ENCODE measurements at places on chromosomes 5 and 9.

DNA sequence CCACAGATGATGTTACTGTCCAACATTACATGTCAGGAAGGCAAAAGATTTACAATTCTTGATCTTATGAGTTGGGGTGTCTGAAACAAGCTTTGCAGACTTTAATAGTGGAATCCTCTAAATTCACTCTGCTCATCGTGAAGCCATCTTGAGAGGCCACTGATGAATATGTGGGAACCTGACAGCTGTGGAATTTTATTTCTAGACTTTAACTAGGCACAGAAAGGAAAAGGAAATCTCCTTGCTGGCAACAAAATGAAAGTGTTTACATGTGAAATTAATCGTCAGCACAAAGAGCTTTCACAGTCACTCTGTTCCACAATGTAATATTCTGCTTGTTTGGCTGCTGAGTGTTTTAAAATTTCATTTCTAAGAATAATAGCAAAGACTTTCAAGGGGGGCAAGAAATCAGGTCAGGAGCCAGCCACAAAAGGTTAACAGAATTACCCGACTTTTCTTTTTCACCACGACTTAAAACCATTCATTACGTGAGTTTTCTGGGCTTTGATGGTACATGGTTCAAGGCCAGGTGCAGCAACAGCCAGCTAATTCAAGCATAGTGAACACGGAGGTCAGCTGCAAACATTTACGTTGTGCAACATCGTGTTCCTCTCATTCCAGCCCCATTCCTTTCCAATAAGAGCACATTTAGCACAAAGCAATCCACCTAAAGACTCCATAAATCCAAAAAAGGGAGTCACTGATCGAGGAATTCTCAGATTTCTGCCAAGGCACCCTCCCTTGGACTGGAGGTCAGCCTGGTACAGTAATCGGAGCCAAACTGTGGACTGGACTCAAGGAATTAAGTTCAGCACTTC is 14.6 kb downstream of the NREP start:
- no peak for DNase-seq

DNA sequence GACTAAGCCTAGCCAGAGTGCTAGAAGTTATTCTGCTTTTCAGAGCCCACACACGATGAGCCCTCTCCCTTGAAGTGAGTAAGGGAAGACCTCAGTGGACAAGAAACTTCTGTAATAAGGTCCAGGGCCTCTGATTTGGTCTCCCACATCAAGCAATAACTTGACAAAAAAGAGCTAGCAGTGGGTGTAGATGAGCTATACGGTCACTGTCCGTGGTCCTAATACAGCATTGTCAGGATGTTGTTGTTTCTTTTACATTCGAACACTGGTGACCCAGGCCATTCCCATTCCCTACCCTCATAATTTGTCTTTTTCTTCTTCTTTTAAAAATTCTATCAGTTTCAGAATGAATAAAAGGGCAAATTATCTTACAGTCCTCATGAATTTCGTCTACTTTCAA is 5.2 kb downstream of the PCSK1 start:
- DNase-seq = no peak

GRCh38 chr5:73106335-73106734 is 14.0 kb upstream of the TMEM171 start:
- no peak for DNase-seq

- no peak for DNase-seq
These were observed 60.5 kb downstream of the PTCD2 start for GRCh38 chr5:72380492-72381274.

- no peak for DNase-seq
These were observed 3.3 kb downstream of the SLF1 start for GRCh38 chr5:94621763-94622162.

DNA sequence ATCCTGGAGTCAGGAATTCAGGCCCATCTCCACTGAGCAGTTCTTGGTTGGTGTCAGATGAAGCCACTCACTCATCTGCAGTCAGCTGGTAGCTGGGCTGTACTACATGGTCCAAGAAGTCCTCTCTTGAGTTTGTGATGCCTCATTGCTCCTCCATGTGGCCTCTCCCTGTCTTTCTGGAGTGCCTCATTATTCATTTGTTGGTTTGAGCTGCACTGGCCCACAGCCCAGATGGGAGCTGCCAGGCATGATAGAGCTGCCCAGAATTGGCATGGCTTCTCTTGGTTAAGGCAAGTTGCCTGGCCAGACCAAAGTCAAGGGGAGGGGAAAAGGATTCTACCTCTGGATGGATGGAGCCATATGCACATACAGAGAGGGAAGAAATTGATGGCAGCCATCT is 8.0 kb downstream of the PTCD2 start:
- DNase-seq = no peak

DNA sequence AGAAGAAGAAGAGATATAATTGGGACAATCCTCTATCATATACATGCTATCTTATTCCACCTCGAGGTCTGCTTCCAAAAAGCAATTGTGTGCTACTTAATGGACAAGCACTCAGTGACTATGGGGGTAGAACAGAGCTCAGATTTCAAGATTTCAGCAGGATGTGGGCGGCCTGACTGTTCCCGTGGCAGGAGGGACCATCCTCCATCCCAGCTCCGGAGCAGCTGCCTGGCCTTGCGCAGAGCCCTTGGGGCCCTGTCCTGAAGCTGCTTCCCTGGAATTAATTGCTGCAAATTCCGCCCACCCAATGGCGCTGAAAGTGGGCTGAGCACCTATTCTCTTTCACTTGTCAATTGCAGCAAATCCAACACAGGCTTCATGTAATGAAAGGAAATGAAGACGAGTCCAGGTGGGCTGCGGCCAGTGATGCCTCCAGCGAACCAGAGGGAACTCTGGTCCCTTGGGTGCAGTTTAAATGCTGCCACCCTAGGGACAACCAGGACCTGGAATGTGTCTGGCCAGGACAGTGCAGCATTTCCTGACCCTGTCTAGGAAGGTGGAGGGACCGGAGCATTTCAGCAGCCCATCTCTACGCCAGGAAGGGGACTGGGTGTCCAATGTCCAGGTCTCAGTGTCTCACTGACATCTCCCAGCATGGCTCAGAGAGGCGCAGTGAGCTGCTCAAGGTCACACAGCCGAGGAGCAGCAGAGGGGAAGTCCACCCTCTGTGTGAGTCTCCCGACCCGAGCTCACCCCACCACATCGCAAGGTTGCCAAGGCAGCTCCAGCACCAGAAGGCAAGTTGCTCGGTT is 50.5 kb upstream of the FCN1 start:
- no peak for DNase-seq

- DNase-seq = no peak
These were observed 250.6 kb upstream of the DAPK1 start for GRCh38 chr9:87247097-87247496.

DNA sequence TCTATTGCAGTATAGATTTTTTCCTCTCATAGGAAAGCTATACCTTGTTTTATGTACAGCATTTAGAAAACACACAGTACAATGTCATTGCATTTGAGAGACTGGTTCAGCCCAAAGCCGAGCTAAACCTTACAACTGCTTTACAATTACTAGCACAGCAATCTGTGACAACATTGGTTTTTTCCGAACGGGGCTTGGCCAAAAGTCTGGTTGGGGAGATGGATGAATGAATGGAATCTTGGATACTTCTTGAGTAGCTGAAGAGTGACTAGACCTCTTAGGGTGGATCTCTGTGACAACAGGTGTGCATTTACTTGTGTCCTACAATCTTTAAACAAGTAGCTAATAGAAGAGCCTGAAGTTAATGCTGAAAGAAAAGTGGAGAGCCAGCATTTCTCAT is 1.2 kb downstream of the SGCD start:
- DNase-seq = no peak

DNA sequence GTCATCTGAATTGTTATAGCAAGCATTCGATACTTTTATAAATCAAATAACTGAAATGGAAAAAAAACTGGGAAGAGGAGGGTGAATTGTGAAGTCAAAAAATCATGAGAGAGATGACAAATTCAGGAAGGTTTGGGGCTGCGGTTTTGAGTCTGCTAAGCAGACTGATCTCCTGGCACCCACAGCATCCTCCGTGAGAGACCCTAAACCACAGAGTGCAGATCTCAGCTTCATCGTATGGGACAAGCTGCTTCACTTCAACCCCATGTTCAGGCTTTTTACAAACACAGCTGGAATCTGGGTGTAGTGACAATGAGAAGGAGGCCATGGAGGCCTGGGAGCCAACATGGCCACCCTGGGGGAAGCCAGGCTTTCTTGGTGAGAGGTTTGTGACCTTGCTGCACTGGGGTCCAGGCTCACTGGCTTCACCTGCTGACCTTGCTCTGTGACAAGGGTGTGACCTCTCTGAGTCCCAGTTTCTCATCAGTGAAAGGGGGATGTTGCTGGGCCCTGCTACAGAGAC is 19.4 kb downstream of the USP20 start:
- no peak for DNase-seq

DNA sequence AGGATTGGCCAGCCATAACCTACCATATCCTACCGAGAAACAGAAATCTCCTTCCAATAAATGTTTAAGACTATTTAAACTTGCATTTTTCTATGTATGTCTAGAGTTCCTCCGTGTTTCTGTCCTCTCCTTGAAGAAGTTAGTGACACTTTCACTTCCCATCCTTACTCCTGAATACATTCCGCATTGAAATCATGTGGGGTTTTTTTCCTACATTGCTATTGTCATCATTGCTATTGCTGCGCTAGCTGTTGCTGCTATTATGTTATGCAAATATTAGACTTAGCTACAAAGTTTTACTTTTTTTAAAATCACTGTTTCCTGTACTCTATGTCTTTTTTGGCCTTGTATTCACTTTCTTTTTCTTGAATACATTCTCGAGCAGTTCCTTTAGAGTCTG is 83.3 kb upstream of the NEK6 start:
- no peak for DNase-seq

- DNase-seq = no peak
These were observed 211.3 kb downstream of the DCP2 start for GRCh38 chr5:113187906-113188305.

Data from stimulated activated CD8-positive, alpha-beta memory T cell treated with anti-CD3 and anti-CD28 coated beads, Interleukin-7, amount 100 ng/mL, for 1 hour (primary cell).